Activated CD4-positive, alpha-beta T cell treated with anti-CD3 and anti-CD28 coated beads for 36 hours (primary cell): ENCODE measurements at places on chromosomes 16 and 17.

- peak; percentile 89 for DNase-seq
Observed at GRCh38 chr17:34998205-34998604, 17.9 kb downstream of the LIG3 start.

GRCh38 chr16:57923841-57924240, 47.1 kb downstream of the CNGB1 start:
- no peak for DNase-seq

GRCh38 chr16:61900482-61900881, 135.8 kb downstream of the CDH8 start:
- DNase-seq: no peak

- DNase-seq: peak; percentile 56
Observed at GRCh38 chr17:79842656-79843473, 3.6 kb upstream of the CBX4 start.

GRCh38 chr16:88803264-88803987, at the start of gene CDT1:
Gene CDT1 (plus strand): TSS chr16:88803789. CDS start chr16:88803832, 43 bp downstream.
- peak; percentile 90 for DNase-seq

DNA sequence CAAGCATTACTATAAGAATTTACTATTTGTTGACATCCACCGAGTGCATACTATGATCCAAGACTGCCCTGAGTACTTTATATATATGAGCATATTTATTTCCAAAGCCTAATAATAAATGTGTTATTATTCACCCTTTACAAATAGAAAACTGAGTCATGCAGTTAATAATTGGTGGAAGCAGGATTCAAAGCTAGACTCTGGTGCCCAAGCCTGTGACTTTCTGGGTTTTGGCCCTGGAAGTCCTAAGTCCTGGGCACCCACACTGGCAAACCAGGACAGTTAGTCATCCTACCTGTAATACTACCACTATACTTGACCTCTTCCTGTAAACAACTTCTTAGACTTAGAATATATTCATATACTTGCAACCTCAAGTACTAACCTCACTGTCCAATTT, 257.4 kb upstream of the IRX5 start:
- DNase-seq: no peak

- peak; percentile 62 for DNase-seq
Observed at GRCh38 chr16:79599837-79600637, 500 bp downstream of the MAF start.

DNA sequence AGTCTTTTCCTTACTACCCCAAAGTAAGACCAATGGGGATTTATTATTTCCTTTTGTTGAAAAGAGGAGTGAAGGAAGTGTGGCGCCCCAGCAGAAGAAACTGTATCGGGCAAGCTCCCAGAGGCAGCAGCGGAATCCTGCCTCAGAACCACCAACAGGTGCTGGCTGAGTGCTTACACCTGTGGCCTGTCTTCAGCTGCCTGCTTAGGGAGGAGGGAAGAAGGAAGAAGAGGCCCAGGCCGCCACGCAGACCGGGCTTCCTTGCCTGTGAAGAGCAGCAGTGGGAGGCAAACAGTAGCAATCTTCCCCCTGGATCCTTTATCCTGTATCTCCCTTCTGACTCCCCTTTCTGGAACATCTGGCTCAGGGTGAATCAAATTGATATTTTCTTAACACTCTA, 134.7 kb downstream of the AATF start:
- no peak for DNase-seq

- peak; percentile 11 for DNase-seq
Observed at GRCh38 chr16:66324815-66325515, 41.5 kb upstream of the CDH5 start.

GRCh38 chr17:78971756-78972506, 7.8 kb downstream of the LGALS3BP start:
- no peak for DNase-seq

- no peak for DNase-seq
Observed at GRCh38 chr17:64309710-64310109, 46.6 kb upstream of the TEX2 start.

- no peak for DNase-seq
Observed at GRCh38 chr17:57625957-57626356, 119.1 kb downstream of the CCDC182 start.

GRCh38 chr16:130533-131173, 7.8 kb downstream of the NPRL3 start:
- no peak for DNase-seq

- no peak for DNase-seq
Observed at GRCh38 chr17:81388612-81389367, 6.5 kb upstream of the BAHCC1 start.

- DNase-seq: no peak
Observed at GRCh38 chr17:64083563-64084085, 46.3 kb downstream of the ERN1 start.

DNA sequence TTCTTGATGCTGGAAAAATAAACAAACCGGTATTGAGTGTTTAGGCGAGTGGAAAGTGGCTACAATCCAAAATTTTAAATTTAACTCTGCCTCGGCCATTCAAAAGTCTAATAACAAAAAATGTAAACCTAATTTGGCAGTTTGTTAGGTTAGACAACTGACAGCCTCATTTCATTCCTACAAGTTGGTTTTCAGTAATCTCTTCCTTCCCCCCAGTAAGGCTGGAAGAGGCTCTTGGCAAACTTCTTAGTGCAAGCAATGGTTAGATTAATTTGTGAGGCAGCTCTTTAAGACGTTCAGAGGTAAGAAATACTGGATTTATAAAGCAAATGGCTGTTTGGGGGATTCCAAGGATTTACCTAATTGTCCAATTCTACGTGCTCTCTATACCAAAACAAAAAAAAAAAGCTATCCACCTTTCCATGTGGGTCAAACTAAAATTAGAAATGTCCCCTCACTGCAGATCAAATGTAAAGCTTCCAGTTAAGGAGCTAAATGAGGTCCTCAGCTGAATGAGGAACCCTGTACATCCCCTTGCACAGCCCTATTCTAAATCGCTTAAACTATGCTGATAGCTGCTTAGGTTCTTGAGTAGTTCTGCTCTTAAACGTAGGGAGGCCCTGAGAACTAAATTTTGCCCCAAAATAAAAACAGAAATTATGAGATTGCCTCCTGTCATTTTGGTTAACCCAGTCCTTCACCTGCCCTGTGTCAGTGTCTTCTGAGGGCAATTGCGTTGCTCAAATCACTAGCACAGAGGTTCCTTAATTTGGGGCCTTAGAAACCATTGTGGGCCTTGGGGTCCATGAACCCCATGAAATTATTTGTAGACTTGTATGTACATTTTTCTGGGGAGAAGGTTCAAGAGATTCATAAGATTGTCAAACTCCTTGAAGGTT, 2.9 kb downstream of the HEXIM1 start:
- no peak for DNase-seq

GRCh38 chr17:69452664-69453260, 38.3 kb downstream of the MAP2K6 start:
- no peak for DNase-seq

GRCh38 chr17:3539881-3540540, 17.6 kb downstream of the TRPV3 start:
- DNase-seq: no peak

DNA sequence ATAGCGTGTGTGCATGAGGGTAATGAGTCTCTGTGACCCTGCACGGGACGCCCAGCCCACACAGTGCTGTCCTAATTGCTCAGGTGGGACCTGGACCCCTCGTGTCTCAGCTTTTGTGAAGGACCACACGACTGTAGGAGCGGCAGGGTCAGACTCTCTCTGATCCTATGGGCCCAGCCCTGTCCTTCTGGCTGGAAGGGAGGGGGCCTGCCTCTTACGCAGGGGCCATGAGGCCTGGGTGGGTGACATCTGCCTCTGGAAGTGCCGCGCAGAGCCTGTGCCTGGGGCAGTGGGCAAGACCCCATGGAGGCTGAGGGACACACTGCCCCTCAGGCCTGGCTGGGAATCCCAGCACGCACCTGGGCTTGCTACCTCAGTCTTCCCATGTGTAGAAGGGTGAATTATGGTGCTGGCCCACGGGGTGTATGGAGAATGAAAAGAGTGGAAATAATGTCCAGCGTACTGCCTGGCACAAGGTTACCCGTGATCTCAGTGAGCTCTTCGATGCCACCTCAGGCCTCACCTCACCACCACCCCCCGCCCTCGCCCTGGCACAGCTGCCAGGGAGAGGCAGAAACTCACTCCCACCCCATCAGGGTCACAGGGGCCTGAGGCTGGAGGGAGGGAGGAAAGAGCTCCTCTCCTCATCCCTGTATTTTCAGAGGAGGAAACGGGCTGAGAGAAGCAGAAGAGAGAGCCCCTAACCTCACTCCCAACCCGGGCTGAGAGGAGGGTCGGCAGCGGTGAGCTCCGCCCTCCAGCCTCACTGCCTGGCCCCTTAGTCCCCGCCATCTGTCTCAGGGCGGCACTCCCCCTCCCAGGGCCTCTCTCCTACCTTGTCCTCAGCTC, 27.1 kb upstream of the DBNDD1 start:
- no peak for DNase-seq

DNA sequence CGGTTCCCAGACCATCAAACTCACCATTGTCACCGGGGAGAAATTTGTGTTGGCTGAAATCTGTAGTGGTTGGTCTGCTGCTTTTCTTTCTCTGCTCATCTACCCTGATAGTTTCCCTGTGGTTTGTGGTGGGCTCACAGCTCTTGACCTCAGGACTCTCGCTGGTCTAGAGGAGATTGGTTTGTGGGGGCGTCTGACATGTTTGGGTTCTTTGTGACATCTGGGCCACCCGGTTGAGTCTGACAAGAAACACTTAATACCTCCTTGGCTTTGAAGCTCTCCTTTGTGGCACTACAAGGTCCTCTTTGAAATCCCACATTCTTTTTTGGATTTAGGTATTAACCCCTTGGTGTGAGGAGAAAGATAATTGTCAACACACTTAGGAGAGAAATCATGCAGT, 662.0 kb downstream of the WWOX start:
- DNase-seq: peak; percentile 47

- no peak for DNase-seq
Observed at GRCh38 chr17:66730461-66730923, 104.4 kb upstream of the CACNG5 start.

GRCh38 chr16:82136956-82137821, 32.8 kb downstream of the MPHOSPH6 start:
- DNase-seq: no peak

GRCh38 chr16:26747760-26748159, 319.0 kb upstream of the C16orf82 start:
- no peak for DNase-seq

DNA sequence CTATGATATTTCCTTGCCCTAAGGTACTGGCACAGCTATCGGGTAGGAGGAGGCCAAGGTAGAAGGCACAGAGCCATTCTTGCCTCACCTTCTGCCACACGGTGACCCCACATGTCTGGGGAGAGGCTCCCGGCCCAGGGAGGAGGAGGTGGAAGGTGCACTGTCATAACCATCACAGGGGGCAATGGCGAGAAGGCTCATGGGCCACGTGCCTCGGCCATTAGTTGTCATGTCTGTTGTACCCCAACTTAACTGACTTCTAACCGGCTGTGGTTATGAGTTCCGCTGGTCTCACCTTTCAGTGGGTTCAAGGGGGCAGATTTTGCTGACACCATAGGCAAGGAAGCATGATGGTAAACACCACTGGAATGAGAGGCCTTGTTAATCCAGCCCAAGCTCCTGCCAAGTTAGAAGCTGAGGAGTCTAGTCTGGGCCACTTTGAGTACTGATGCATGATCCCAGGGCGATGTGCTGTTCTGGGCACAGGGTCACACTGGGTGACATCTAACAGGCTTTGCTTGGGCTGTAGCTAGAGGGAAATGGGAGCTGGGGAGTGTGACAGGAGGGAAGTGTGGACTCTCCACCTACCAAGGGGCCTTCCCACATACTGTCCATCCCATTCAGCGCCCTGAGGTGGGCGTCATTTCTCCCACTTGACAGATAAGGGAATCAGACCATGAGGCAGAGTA, 39.6 kb downstream of the HLF start:
- DNase-seq: no peak

- no peak for DNase-seq
Observed at GRCh38 chr17:50923611-50924010, 57.5 kb upstream of the TOB1 start.

DNA sequence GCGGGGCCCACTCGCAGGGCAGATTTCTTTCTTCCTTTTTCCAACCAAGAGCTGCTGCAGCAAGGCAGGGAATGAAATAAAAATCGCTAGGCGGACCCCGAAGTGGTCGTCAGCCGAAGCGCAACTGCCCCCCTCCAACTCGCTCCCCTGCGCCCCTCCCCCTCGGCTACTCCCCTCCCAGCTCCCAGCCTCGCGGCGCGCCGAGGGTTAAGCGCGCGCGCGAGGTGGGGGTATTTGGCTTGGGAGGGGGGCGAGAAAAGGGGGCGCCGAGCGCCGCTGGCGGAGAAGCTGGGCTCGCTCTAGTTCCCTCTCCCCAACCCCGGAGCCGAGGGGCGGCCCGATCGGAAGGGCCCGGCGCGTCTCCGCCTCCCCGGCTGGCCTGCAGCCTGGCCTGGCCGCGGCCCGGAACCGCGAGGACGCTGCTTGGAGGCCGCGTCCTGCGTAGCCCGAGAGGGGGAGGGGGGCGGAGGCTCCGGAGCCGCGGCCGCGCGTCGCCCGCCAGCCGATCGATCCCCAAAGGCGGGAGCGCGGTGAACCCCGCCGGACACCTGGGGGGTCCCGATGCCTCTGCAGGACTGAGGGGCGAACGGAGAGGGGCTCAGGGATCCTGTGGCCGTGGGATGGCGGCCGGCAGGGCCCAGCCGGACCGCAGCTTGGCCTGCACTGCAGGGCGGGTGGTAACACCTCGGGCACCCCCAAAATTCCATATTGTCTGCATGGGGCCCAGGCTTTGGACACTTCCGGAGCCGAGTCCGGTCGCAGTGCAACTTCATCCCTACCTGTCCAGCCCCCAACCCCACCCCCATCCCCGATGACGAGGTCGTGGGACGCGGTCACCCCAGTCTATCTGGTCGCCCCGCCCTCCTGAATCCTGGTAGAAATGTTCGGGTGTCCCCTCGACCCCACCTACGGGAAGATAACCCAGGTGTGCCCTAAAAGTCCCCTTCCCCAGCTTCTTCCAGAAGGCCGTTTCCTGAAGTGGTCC, 4.9 kb upstream of the CBX4 start:
- DNase-seq: peak; percentile 25

- no peak for DNase-seq
Observed at GRCh38 chr16:78284957-78285434, 185.5 kb downstream of the WWOX start.

GRCh38 chr17:60652454-60653247, 25.0 kb upstream of the BCAS3 start:
- DNase-seq: no peak

GRCh38 chr17:75544250-75544649, 18.8 kb downstream of the LLGL2 start:
- DNase-seq: no peak

DNA sequence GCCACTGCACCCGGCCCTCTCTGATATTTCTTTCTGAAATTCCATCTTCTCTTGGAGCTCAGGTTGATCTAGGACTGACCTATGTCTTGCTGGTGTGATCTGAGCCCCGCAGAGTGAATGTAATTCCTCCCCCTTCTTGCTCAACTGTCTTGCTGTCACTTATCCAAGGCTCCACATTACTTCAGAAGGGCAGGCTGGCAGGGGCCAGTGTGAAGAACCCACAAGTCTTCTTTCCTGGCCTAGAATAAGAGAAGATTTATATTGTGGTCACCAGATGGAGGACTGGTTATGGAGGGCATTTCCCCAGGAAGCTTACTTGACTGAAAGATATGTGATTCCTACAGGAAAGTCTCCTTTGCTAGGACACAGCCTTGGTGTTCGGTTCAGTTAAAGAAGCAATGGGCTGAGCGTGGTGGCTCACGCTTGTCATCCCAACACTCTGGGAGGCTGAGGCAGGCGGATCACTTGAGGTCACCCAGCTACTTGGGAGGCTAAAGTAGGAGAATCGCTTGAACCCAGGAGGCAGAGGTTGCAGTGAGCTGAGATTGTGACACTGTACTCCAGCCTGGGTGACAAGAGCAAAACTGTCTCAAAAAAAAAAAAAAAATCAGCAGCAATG, 13.4 kb downstream of the ITGAL start:
- DNase-seq: no peak
